HepG2 (cell line): ENCODE measurements at places on chromosomes 13 and 19.
A peak's percentile ranks its signal among the peaks of the same experiment; 100 is the strongest.

GRCh38 chr19:40685563-40685962 lies 4.9 kb downstream of the NUMBL start:
- H3K4me1 ChIP-seq, result no peaks in the 10 kb centered on the region
- no peak for DNase-seq
- no peaks in the 10 kb centered on the region for H3K27me3 ChIP-seq
- no peak overlapping the region for H3K27ac ChIP-seq
- no peaks in the 10 kb centered on the region for H3K36me3 ChIP-seq

- H3K27me3 ChIP-seq, result no peaks in the 10 kb centered on the region
- no peaks in the 10 kb centered on the region for H3K36me3 ChIP-seq
Observed at GRCh38 chr13:50747737-50748350, 95.6 kb downstream of the DLEU7 start.

- H3K36me3 ChIP-seq, result no peaks in the 10 kb centered on the region
- peak; percentile 60 for DNase-seq
- no peak overlapping the region for H3K4me3 ChIP-seq
- no peak overlapping the region for H3K27ac ChIP-seq
Observed at GRCh38 chr19:39506944-39507714, 7.8 kb upstream of the SELENOV start.

- H3K4me3 ChIP-seq, result peak within 1 kb of the TSS; percentile 95
- H3K27me3 ChIP-seq, result no peaks in the 10 kb centered on the region
- peaks cover 43% of the 10 kb centered on the region for H3K4me1 ChIP-seq
Observed at GRCh38 chr19:55580628-55581144, at the start of gene ZNF579. Gene ZNF579, minus strand, starts transcription at chr19:55580848. Its CDS starts 1,209 bp downstream, at chr19:55579639.

DNA sequence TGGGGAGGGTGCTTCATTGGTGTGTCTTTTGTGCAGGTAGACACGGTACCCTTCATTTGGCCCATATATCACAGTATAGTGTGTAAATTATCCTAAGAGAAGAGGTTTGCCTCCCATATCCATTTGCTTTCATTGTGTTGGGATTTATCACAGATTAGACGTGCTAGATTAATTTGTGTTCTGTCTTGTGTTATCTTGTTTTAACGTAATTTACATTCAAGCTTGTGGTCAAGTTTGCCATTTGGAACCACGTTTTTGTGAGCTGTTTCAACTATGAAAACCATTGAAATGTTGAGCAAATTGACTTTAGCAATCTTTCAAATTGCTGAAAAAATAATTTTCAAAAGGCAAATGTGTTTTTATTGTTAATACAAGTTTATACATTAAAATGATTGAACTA lies 1826.5 kb downstream of the SLITRK5 start:
- no peaks in the 10 kb centered on the region for H3K36me3 ChIP-seq
- no peak for DNase-seq
- H3K4me3 ChIP-seq, result no peak overlapping the region
- no peaks in the 10 kb centered on the region for H3K4me1 ChIP-seq

DNA sequence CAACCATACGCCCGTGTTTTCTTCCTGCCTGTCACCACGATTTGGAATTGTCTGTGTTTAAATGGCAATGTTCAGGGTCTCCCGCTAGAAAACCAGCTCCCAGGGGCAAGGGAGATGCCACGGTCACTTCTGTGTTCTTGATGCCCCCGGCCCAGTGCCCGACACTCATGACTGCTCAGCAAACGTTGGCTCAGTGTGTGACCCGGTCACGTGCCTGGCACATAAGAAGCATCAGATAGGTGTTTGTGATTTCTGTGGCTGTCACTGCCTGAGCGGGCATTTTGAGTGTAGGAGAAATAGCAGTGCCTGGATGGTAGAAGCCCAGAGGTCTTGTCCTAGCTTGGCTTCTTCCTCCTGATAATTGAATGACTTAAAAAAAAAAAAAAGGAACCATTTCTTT lies 15.5 kb downstream of the HDGFL2 start:
- no peak overlapping the region for H3K27ac ChIP-seq
- no peak for DNase-seq
- H3K4me1 ChIP-seq, result no peaks in the 10 kb centered on the region
- no peak overlapping the region for H3K4me3 ChIP-seq
- H3K36me3 ChIP-seq, result peaks cover 16% of the 10 kb centered on the region

DNA sequence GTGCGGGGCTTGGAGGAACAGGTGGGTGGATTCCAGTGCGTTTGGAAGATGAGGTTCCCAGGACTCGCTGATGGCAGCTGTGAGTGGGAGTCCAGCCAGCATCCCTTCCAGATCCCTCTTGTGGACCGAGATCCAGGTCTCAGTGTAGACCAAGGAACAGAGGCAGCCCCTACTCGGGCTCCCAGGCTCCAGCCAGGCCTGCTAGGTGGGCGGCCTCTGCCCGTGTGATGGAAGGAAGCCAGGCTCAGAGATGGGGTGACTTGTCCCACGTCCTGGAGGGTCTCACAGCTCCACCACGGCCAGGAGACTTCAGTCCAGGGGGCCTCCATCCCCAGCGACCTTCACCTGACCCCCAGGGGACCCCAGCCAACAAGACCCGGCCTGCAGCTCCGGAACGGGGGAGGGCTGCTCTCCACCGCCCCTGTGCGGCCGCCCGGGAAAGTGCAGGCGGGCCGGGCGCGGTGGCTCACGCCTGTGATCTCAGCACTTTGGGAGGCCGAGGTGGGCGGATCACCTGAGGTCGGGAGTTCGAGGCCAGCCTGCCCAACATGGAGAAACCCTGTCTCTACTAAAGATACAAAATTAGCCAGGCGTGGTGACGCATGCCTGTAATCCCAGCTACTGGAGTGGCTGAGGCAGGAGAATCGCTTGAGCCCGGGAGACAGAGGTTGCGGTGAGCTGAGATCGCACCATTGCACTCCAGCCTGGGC lies 729 bp upstream of the MADCAM1 start:
- no peaks in the 10 kb centered on the region; the same call in none of the 2 replicates for H3K27me3 ChIP-seq
- H3K4me3 ChIP-seq, result no peak overlapping the region
- peaks cover 52% of the 10 kb centered on the region for H3K4me1 ChIP-seq
- no peak for DNase-seq

GRCh38 chr19:9144920-9145319 lies 4.7 kb downstream of the ZNF317 start:
- peaks cover 20% of the 10 kb centered on the region for H3K4me1 ChIP-seq
- H3K36me3 ChIP-seq, result peaks cover 26% of the 10 kb centered on the region; the same call in 2 of the 3 replicates
- no peak for DNase-seq
- no peak overlapping the region for H3K27ac ChIP-seq
- no peak overlapping the region for H3K4me3 ChIP-seq
- no peaks in the 10 kb centered on the region for H3K27me3 ChIP-seq

DNA sequence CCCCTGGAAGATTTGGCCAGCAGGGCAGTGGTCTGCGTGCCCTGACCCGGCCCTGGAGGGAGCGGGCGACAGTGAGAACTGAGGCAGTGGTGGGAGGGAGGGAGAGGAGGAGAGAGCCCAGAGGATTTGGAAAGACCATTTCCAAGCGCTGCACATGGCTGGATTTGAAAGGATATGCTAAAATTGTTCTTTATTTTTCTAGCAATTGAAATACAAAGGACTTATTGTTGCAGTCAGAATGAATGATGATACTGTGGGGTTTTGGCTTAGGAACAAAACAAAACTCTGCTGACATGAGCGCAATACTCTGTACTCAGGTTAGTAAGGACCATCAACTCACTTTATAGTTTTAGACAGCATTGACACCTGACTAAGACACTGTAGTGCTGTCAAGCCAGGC lies 69.5 kb downstream of the TNFRSF19 start:
- H3K27ac ChIP-seq, result no peak overlapping the region
- H3K4me1 ChIP-seq, result peaks cover 28% of the 10 kb centered on the region
- H3K36me3 ChIP-seq, result peaks cover 4% of the 10 kb centered on the region
- no peak for DNase-seq

- H3K4me3 ChIP-seq, result no peak overlapping the region
- H3K27ac ChIP-seq, result no peak overlapping the region
- peaks cover 7% of the 10 kb centered on the region; the same call in 1 of the 2 replicates for H3K4me1 ChIP-seq
- no peak for DNase-seq
- H3K36me3 ChIP-seq, result no peaks in the 10 kb centered on the region
Observed at GRCh38 chr13:35697186-35697730, 220.8 kb upstream of the MAB21L1 start.

GRCh38 chr19:42487032-42487797 lies 41.1 kb downstream of the CEACAM1 start:
- no peaks in the 10 kb centered on the region for H3K36me3 ChIP-seq
- H3K27me3 ChIP-seq, result no peaks in the 10 kb centered on the region
- no peak for DNase-seq
- peak overlapping the region; percentile 96 for H3K27ac ChIP-seq
- H3K4me1 ChIP-seq, result peaks cover 89% of the 10 kb centered on the region

GRCh38 chr19:58460039-58460438 lies 6.8 kb upstream of the ZNF324 start:
- H3K36me3 ChIP-seq, result no peaks in the 10 kb centered on the region
- H3K4me3 ChIP-seq, result no peak overlapping the region
- H3K4me1 ChIP-seq, result no peaks in the 10 kb centered on the region

DNA sequence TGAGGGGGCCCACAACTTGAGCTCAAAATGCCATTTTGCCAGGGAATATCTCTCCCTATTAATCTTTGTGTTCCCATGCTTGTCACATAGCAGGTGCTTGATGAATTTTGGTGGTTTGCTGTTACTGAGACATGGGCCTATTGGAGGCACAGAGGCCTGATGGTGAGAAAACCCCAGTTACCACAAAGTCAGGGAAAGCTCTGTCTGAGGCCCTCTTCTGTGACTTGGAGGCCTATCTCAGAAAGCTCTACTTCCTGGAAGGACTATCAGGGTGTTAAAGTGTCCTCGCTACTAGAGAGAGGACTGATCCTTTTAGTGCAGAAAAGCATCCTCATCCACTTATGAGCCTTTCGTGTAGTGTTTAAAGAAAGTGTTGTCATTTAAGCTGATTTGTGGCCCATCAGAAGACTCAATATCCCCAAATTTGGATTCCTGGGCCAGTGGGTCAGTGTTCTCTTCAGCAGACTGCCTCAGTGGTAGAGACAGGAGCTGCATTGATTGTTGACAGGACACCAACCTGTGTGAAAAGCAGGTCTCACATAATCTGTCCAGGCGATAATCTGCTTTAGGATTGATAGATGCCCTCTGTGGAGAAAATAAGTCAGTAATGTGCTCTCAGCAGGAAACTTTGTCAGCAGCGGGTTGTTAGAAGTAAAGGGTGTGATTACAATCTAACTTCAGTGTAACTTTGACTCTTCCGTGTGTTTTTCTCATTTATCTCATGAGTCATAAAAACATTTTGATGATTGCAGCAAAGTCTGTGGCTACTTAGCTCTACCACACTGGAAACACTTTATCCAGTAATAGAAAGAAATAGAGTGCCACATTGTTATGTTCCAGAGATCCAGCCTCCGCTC lies 121.0 kb downstream of the AKAP11 start:
- no peak for DNase-seq
- no peaks in the 10 kb centered on the region for H3K36me3 ChIP-seq
- H3K4me3 ChIP-seq, result no peak overlapping the region
- H3K27ac ChIP-seq, result no peak overlapping the region
- no peaks in the 10 kb centered on the region for H3K27me3 ChIP-seq

GRCh38 chr13:44969551-44970484 lies 19.5 kb downstream of the NUFIP1 start:
- peaks cover 16% of the 10 kb centered on the region for H3K4me1 ChIP-seq
- H3K4me3 ChIP-seq, result no peak overlapping the region
- peak; percentile 49 for DNase-seq
- peaks cover 54% of the 10 kb centered on the region for H3K36me3 ChIP-seq
- no peaks in the 10 kb centered on the region for H3K27me3 ChIP-seq

- no peaks in the 10 kb centered on the region for H3K27me3 ChIP-seq
- no peaks in the 10 kb centered on the region for H3K4me1 ChIP-seq
- no peak for DNase-seq
- H3K27ac ChIP-seq, result no peak overlapping the region
Observed at GRCh38 chr13:89550938-89551337, 1796.5 kb upstream of the MIR17HG start.

- H3K27ac ChIP-seq, result no peak overlapping the region
- H3K27me3 ChIP-seq, result peaks cover 9% of the 10 kb centered on the region; the same call in 2 of the 3 replicates
- H3K36me3 ChIP-seq, result no peaks in the 10 kb centered on the region
Observed at GRCh38 chr19:33662391-33663092, 40.8 kb downstream of the CHST8 start.

- no peaks in the 10 kb centered on the region for H3K27me3 ChIP-seq
- H3K36me3 ChIP-seq, result no peaks in the 10 kb centered on the region
- no peak overlapping the region for H3K4me3 ChIP-seq
- no peak overlapping the region for H3K27ac ChIP-seq
Observed at GRCh38 chr13:53045189-53045588, 16.6 kb downstream of the OLFM4 start.

DNA sequence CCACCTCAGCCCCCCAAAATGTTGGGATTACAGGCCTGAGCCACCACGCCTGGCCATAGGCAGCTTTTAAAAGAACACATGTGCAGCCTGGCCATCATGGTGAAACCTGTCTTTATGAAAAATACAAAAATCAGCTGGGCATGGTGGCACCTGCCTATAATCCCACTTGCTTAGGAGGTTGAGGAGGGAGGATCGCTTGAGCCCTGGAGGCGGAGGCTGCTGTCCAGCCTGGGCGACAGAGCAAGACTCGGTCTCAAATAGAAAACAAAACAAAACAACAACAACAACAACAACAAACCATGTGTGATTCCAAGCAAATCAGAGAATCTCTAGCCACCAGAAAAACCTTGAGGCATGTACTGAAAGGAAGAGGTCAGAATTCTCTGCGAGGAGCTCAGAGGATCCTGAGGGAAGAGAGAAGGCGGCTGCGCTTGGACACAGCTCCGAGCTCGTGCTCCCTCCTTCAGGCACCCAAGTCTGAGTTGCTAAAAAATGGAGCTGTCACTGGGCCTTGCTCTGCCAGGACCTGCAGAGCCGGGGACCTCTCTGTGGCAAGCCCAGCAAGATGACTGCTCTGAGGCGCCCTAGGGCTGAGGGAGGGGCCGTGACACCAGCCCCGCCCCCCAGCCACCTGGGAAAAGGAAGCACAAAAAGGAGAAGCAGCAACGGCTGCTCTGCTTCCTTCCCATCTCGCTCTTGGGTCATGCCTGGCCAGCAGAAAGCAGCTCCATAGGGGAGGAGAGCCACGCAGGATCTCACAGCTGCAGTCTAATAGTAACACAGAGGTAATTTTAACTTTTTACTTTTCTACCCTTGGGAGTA lies at the start of gene ARL11:
ARL11 (plus strand) TSS at position 677 of the 822 bp plus-strand sequence. CDS start 1,941 bp downstream, outside the sequence.
- no peaks in the 10 kb centered on the region for H3K27me3 ChIP-seq
- no peaks in the 10 kb centered on the region for H3K36me3 ChIP-seq
- no peak for DNase-seq
- H3K4me3 ChIP-seq, result peak within 1 kb of the TSS; percentile 18; the same call in 1 of the 2 replicates
- H3K27ac ChIP-seq, result no peak within 1 kb of the TSS

DNA sequence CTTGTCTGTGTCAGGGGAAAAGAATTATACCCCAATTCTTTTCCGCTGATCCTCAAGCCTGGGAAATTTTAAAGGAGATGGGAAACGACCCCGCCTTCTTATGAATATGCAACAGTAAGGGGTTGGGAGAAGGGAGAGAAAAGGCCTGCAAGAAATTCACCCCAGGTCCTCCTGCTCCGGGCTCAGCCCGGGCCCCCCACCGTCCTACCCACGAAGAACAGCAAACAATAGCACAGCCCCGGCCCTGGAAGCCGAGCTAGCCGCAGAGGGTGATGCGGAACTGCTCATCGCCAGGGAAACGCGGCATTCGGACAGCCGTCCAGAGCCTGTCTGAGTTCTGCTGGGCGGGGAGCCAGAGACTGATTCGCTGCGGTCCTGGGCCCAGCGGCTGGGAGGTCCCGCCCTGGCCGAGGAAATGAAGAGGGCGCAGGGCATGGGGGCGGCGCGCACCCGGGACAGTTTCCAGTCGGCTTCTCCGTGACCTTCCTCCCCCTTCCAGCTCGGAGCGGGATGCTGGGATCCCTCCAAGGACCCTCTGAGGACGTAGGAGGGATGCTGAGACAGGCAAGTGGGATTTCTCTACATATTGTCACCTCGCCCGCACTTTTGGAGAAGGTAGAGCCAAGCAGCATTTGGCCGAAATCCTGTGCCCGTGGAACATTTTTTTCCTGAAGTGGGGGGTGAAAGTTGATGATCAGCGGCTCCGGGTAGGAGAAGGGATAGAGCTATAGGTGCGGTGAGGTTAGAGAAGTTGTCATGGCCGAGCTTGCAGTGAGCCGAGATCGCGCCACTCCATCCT lies 82.3 kb upstream of the C1QTNF9B start:
- no peaks in the 10 kb centered on the region for H3K36me3 ChIP-seq
- H3K27ac ChIP-seq, result no peak overlapping the region
- peaks cover 2% of the 10 kb centered on the region for H3K27me3 ChIP-seq
- H3K4me1 ChIP-seq, result peaks cover 15% of the 10 kb centered on the region
